ENCODE measurements at places on chromosomes 12 and 14. TPM values are rescaled to one million over a fixed set of nuclear protein-coding genes. Genes with fewer than 3 reads are reported as not detected.

The AQP6 gene
- total RNA-seq, result not detected

The ADCY6 gene
- 42.2 TPM for total RNA-seq

The FAM181A gene
- total RNA-seq, result not detected

The IL26 gene
- not detected for total RNA-seq

The KRT80 gene
- 0.64 TPM for total RNA-seq

The COX8C gene
- total RNA-seq, result not detected

The B4GALNT1 gene
- 0.08 TPM for total RNA-seq

The PRR4 gene
- total RNA-seq, result 1.3 TPM

The KLHL28 gene
- total RNA-seq, result 4.3 TPM

The KLRC1 gene
- not detected for total RNA-seq

The KLRD1 gene
- under 0.01 TPM for total RNA-seq

The IL22 gene
- not detected for total RNA-seq

The DIO3 gene
- 7.2 TPM for total RNA-seq

The OR6C2 gene
- total RNA-seq, result not detected

The MYF6 gene
- total RNA-seq, result 0.80 TPM

Data from epithelial cell of alveolus of lung (primary cell).